Activated naive CD8-positive, alpha-beta T cell treated with anti-CD3 and anti-CD28 coated beads, Interleukin-2, amount 50 U/mL, for 24 hours (primary cell): ENCODE measurements at places on chromosomes 16 and 17.
A peak's percentile ranks its signal among the peaks of the same experiment; 100 is the strongest.

GRCh38 chr17:36740157-36740556, 138.8 kb downstream of the MRM1 start:
- H3K4me3 ChIP-seq, result no peak overlapping the region
- no peaks in the 10 kb centered on the region for H3K36me3 ChIP-seq
- H3K27ac ChIP-seq, result no peak overlapping the region

DNA sequence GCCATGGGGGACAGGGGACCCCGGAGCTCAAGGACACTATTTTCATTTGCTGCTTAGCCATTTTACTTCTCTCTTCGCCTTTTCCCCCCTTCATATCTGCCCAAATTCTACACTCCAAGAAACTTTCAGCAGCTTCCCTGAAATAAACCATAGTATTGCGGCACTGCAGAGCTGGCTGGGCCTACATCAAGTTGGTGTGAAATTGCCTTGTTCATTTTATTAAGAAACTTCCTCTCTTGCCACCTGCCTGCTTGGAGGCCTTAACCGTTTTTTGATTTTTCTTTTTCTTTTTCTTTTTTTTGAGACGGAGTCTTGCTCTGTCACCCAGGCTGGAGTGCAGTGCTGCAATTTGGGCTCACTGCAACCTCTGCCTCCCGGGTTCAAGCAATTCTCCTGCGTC, 7.4 kb upstream of the CPNE2 start:
- no peak overlapping the region for H3K4me3 ChIP-seq
- H3K36me3 ChIP-seq, result peaks cover 7% of the 10 kb centered on the region
- H3K4me1 ChIP-seq, result peaks cover 9% of the 10 kb centered on the region

GRCh38 chr17:6421700-6422604, 13.0 kb downstream of the AIPL1 start:
- H3K4me1 ChIP-seq, result peaks cover 3% of the 10 kb centered on the region
- H3K4me3 ChIP-seq, result no peak overlapping the region
- peak; percentile 82 for DNase-seq
- H3K27me3 ChIP-seq, result peaks cover 19% of the 10 kb centered on the region
- no peak overlapping the region for H3K27ac ChIP-seq

DNA sequence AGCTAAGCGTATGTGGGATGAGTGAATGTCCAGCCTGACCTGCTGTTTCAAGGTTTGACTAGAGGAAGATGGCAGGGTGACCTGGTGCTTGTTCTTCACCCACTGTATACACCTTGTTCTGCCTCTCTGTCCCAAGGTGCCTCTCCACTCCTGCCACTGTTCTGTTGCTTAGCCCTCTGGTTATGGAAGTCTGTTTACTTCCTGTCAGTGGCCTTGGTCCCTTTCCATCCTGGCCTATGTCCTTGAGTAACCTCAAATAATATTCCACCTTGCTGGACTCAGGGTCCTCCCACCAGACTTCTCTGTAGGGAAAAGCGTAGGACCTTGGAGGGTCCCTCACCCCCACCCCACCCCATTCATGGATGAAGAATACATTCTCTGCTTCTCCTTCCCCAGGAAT, 73.2 kb upstream of the SALL1 start:
- DNase-seq, result no peak
- H3K27me3 ChIP-seq, result no peaks in the 10 kb centered on the region
- H3K4me1 ChIP-seq, result no peaks in the 10 kb centered on the region
- no peak overlapping the region for H3K27ac ChIP-seq
- no peak overlapping the region for H3K4me3 ChIP-seq

DNA sequence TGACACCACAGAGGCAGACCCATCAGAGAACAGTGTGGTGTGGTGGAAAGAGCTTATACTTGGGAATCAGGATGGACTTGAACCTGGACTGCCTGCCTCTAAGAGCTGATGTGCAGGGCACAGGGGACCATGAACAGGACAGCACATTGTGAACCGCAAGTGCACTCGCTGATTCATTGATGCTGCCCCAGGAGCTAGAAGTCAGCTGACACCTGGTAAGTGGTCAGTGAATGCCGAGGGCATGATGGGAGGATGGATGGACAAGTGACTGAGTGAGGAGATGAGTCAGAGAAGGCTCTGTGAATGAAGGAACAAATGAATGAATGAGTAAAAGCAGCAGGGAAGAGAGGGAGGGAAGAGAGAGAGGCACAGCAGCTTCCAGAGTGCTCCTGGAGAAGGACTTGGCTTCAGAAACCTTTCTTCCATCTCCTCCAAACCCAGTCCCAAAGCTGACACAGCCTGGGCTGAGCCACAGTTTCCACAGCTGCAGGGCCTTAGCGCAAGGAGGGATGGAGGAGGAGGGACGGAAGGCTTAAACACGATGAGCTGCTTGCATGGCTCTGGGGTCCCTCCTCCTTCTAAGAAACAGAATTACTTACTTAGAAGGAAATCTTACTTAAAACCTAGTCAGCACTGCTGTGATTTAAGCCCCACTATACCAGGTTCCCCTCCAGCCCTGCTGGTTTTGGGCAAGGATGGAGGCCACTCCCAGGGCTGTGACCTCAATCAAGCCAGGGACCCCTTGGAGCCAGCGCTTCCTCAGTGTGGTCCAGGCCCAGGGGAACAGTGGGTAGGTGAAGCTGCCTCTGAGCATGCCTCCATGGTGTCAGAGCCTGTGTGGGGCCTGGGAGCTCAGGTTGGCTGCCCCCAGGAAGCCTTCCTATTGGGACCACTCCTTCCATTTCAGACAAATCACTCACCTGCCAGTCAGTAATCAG, 184.6 kb downstream of the TMEM132E start:
- no peak for DNase-seq
- no peak overlapping the region for H3K27ac ChIP-seq
- no peak overlapping the region for H3K4me3 ChIP-seq
- H3K36me3 ChIP-seq, result no peaks in the 10 kb centered on the region
- no peaks in the 10 kb centered on the region for H3K4me1 ChIP-seq

DNA sequence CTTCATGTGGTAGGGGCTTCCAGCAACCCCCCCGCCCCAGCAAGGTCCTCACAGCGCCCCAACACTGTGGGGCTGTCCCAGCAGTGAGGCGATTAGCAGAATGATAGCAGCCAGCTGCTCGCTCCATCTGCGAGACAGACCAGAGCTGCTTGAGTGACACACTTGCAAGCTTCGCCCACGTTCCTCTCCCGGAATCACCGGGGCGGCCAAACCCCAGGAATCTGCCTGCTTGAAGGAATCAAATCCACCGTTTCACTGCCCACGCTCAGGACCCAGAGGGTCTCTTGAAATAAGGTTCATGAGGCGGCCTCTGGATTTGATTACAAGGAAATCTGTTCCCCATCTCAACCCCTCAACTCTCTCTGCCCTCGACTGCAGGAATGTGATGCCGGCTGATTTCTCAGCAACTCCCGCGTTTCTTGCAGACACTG, 356.0 kb downstream of the C16orf95 start:
- H3K4me1 ChIP-seq, result peaks cover 5% of the 10 kb centered on the region
- no peak overlapping the region for H3K4me3 ChIP-seq
- no peaks in the 10 kb centered on the region for H3K36me3 ChIP-seq
- no peak overlapping the region for H3K27ac ChIP-seq

DNA sequence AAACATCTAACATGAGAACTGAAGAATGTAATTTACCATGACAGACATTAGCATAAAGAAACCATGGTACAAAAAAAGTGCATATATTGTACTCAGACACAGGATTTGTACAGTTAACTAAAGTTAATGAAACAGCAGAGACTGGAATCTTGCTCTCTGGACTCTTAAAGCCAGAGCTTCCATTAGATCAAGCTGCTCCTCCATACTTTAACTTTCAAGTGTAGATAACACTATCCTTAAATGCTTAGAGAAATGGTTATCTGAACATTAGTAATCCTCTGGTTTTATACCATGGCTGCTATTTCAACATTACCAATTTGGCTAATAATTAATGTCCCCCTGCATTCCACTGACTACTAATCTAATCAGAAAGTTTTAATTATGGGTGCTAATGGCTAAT, 3.1 kb downstream of the NUDT21 start:
- no peak for DNase-seq
- H3K4me3 ChIP-seq, result peak overlapping the region; percentile 61
- peaks cover 37% of the 10 kb centered on the region for H3K36me3 ChIP-seq
- H3K4me1 ChIP-seq, result peaks cover 47% of the 10 kb centered on the region
- H3K27me3 ChIP-seq, result no peaks in the 10 kb centered on the region

DNA sequence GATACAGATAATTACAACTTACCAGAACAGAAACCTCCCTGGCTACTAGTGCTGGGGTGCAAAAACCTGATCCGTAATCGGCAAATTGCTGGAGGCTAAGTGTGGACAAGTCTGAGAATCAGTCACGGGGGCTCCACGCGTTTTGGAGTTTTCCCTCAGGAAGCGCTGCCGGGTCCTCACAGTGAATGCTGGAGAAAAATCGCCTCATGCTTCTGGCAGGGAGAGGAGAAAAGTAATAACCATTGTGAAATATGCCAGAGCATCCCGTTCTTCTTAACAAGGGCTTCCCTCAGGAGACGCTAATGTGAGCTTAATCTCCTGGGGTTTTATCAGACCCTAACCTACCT, 79.0 kb upstream of the CACNG5 start:
- H3K4me1 ChIP-seq, result no peaks in the 10 kb centered on the region
- H3K27ac ChIP-seq, result no peak overlapping the region
- no peak overlapping the region for H3K4me3 ChIP-seq
- no peaks in the 10 kb centered on the region for H3K27me3 ChIP-seq

- no peak overlapping the region for H3K27ac ChIP-seq
- DNase-seq, result no peak
- H3K4me1 ChIP-seq, result no peaks in the 10 kb centered on the region
- H3K36me3 ChIP-seq, result no peaks in the 10 kb centered on the region
- H3K4me3 ChIP-seq, result no peak overlapping the region
Measured at GRCh38 chr16:85350146-85350728, 238.0 kb upstream of the CIBAR2 start.

DNA sequence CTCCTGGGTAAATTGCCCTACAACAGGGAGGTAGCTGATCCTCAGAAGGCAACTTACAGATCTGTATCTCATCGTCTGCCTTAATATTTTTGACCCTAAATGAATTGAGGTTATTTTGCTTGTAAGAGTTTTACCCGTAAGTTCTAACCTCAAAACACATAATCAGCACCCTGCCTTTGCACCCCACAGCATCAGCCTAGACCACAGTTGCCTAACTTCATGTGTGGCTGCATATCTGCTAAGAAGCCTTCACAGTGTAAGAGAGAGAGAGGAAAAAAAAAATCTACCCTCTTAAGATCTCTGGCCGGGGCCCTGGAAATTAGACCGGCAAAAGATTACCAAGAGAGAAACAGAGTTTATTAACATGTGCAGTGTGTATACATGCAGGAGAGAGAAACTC, 76.9 kb downstream of the ARHGAP44 start:
- H3K27me3 ChIP-seq, result no peaks in the 10 kb centered on the region
- DNase-seq, result no peak
- H3K27ac ChIP-seq, result no peak overlapping the region
- no peak overlapping the region for H3K4me3 ChIP-seq

DNA sequence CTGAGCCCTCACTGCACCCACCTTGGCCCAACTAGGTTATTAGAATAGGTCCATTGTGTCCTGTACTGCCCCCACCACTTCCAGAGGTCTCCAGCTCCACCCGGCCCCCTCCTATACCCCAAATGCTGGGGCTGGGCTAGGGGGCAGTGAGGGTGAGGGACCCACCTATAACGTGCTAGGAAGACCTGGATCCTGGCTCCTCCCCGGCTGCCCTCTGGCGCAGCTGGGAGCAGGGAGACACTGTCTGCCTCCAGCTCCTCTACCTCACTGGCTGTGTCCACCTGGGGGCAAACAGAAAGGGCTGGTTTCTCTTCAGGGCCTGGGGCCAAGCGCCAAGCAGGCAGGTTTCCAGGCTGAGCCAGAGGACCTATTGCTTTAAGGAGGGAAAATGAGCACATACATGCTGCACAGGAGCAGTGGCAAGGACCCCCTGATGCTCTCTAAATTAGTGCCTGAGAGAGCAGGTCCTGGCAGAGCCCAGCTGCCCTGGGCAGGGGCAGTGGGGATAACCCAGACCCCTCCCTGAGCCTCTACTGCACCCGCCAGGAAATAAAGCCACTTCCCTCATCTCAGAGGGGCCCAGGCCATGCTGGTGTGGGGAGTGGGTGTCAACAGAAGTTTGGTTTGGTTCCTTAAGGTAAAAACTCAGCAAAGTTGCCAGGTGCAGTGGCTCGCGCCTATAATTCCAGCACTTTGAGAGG, 12.2 kb downstream of the TSPOAP1 start:
- no peak overlapping the region for H3K27ac ChIP-seq
- DNase-seq, result no peak
- H3K4me1 ChIP-seq, result peaks cover 16% of the 10 kb centered on the region
- no peaks in the 10 kb centered on the region for H3K36me3 ChIP-seq

- peak; percentile 41 for DNase-seq
- H3K4me1 ChIP-seq, result peaks cover 78% of the 10 kb centered on the region
- peaks cover 7% of the 10 kb centered on the region for H3K36me3 ChIP-seq
- H3K4me3 ChIP-seq, result peak overlapping the region; percentile 83
- H3K27ac ChIP-seq, result peak overlapping the region; percentile 94
- no peaks in the 10 kb centered on the region for H3K27me3 ChIP-seq
Measured at GRCh38 chr17:35241520-35241919, 1.4 kb upstream of the SLFN5 start.

DNA sequence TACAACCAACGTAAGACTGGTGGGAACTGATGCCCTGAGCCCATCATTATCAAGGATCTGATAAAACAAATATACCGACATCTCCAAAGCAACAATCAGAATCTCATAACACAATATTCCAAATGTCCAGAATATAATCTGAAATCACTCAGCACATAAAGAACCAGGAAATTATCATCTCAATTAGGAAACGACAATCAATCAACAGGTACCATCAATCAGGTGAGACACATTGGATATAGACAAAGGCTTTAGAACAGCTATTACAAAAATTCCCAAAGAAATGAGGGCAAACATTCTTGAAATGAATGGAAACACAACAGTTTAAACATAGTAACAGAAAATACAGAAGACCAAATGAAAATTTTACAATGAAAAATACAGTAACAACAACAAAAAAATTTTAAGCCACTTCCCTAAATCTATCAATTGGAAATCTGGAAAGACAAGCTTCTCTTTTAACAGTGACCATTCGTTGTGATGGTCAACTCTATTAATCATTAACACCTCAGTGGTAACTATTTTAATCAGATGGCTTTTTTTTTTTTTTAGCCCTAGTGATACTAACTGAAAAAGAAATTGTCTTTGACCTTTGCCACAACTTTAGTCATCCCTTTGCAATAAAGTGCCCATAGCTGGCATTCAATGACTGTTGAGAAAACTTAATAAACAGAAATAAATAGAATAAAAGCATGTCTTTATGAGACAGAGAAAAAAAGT, 70.4 kb downstream of the USP32 start:
- peaks cover 4% of the 10 kb centered on the region for H3K4me1 ChIP-seq
- DNase-seq, result no peak
- H3K27ac ChIP-seq, result no peak overlapping the region
- no peak overlapping the region for H3K4me3 ChIP-seq

GRCh38 chr17:82316651-82317393, 586 bp downstream of the CD7 start:
- peaks cover 16% of the 10 kb centered on the region for H3K36me3 ChIP-seq
- peak overlapping the region; percentile 96 for H3K4me3 ChIP-seq
- DNase-seq, result no peak

DNA sequence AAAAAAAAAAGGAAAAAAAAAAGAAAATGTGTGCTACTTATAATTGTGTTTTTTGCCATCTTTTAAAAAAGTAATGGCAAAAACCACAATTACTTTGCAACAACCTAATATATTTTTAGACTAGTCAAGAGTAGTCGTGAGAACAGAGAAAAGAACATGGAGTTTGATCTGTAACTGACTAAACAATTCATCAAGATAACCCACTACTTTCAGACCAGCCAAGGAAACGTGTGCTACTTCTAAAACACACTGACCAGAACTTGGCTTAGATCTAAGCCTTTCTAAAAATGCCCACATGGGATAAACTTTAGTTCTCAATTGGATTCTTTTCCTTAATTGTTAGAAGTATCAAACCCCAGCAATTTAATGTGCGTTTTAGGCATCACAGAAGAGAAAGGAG, 616 bp downstream of the PECAM1 start:
- H3K27ac ChIP-seq, result peak overlapping the region; percentile 80
- H3K4me3 ChIP-seq, result peak overlapping the region; percentile 68
- no peaks in the 10 kb centered on the region for H3K27me3 ChIP-seq
- peaks cover 61% of the 10 kb centered on the region for H3K36me3 ChIP-seq
- peaks cover 93% of the 10 kb centered on the region for H3K4me1 ChIP-seq
- DNase-seq, result no peak
